Effector CD8-positive, alpha-beta T cell (primary cell): ENCODE measurements at places on chromosomes 6 and 20.

- no peak for DNase-seq
These were observed 39.8 kb upstream of the ISM1 start for GRCh38 chr20:13180986-13181889.

DNA sequence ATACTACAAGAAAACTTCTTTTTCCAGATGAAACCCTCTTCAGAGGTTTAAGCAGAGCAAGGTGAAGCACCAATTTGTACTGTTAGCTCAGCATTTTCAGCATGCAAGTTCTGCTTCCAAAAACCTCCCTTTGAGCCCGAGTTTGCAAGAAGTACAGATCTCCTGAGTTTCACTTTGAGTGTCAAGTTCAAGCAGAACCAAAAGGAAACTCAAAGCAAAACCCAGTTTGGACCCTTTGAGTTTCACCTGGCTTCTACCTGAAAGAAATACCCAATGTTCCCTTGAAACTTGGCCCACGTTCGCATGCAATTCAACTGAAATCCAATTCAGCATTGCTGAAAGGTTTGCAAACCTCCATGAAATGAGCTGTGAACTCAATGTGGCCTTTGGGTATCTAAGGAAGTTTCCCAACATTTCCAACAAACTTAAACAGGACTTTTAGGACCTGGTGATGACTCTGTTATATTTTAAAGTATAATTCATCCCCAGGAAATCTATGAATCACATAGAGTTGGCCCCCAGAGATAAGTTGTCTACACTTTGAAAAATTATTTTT lies 62.9 kb upstream of the HBS1L start:
- DNase-seq, result no peak

GRCh38 chr6:53095716-53096115 lies 30.5 kb downstream of the FBXO9 start:
- no peak for DNase-seq

DNA sequence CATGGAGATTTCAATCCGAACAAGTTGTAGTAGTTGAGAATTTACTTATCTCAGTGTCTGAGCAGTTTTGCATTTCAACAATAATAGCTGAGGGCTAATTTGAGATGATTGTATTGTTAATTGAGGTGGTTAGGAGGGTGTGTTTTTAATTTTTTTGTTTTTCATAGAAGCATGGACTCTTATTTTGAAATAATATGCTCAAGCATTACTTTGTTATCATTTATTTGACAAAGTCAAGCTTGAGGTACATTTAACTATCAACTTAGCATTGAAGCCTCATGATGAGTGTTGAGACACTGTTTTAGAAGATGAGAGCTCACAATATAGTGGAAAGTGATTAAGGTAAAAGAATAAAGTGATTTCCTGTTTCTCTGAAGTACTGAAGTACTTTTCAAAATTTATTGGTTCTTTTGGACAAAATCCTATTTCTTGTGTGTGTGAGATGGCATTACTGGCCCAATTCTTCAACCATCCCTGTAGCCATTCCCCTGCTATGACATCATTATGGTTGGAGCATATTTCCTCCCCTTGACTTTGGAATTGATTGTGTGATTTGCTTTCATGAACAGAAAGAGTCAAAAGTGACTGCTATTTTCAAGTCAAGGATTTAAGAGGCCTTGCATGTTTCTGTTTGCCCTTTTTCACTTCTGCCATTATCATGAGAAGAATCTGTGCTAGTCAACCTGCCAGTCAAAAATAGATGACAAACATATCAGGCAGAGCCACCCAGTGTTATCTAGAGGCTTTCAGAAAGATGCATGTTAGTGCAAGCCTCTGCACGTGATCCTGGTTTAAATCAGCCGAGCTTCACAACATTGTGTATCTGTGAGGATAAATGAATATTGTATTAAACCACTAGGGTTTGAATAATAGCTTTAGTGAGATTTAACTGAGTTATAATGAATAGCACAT lies 1112.3 kb upstream of the CITED2 start:
- DNase-seq, result no peak
